ENCODE measurements at places on chromosomes 5 and 9.
A peak's percentile ranks its signal among the peaks of the same experiment; 100 is the strongest.

- no peak for DNase-seq
These were observed 56.5 kb downstream of the RXRA start for GRCh38 chr9:134382733-134383132.

GRCh38 chr5:121949885-121950284 is 11.9 kb upstream of the SRFBP1 start:
- peak; percentile 27 for DNase-seq

DNA sequence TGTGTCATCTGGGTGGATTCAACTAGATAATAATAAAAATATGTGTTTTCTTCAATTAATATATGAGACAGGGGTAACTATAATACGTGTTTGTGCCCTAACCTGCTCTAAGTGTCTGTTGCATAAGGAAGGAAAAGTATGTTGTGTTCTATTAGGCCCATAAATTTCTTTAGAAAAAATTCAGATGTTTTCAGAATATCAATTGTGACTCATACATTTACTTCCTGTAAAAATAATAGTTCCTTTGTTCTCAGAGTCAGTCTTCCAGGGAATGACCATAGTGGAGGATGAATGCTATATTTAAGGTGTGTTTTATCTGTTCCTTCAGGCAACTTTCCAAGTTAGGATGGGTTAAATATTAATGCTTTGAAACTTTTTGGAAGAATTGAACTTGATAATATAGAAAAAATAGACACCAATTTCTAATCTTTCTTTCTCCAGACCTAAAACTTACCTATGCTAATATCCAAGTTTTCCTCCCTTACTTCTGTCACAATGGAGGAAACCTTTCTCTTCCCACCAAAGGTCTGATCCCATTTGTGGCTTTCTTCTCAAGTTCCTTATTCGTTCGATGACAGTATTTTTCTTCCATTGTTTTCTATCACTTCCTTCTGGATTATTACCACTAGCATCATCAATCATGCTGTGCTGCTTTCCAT is 49.9 kb downstream of the ISL1 start:
- DNase-seq: no peak

DNA sequence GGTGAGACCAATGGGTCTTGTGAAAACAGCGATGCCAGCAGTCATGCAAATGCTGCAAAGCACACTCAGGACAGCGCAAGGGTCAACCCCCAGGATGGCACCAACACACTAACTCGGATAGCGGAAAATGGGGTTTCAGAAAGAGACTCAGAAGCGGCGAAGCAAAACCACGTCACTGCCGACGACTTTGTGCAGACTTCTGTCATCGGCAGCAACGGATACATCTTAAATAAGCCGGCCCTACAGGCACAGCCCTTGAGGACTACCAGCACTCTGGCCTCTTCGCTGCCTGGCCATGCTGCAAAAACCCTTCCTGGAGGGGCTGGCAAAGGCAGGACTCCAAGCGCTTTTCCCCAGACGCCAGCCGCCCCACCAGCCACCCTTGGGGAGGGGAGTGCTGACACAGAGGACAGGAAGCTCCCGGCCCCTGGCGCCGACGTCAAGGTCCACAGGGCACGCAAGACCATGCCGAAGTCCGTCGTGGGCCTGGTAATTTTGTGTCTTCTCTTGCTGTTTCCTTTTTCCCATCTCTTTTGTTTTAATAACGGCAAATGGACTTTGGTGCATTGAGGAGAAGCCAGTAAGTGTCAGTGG is 98.0 kb downstream of the EHMT1 start:
- DNase-seq: no peak

DNA sequence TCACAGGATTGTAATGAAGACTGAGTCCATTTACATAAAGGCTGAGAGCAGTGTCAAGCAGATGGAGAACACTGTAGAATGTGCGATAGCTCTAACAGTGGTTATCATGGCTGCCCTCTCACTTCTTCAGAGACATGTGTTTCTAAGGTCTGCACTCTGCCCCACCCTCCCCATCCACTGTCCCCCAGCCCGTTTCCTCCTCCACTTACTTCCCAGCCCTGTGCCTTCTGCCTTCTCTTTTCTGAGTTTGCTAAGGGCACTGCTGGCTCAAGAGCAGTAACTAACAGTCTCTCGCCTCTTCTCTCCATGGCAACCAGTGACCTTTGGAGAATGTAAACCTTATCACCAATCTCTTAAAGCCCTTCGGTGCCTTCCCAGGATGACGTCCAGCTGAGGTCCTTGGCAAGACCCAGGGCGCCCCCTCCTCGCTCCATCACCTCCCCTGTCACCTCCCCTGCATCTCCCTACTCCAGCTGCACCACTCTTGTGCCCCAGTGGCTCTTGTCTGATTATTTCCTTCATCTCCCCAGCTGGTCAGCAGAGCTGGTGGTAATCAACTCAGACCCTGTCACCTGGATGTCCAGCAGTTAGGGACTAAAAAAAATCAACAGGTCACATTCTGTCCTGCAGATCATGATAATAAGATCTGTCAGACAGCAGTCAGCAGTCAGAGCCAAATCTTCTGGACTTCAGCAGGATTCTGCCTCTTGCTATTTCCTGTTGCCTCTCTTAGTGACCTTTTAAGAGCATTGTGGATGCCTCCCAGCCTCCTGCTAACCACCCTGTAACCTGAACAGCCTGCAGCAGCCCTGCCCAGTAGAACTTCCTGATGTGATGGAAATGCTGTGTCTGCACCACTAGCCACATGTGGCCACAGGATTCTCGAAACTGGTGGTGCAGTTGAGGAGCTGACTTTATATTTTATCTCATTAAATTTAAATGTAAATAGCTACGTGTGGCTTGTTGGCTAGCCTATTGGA is 9.0 kb downstream of the FXN start:
- no peak for DNase-seq

DNA sequence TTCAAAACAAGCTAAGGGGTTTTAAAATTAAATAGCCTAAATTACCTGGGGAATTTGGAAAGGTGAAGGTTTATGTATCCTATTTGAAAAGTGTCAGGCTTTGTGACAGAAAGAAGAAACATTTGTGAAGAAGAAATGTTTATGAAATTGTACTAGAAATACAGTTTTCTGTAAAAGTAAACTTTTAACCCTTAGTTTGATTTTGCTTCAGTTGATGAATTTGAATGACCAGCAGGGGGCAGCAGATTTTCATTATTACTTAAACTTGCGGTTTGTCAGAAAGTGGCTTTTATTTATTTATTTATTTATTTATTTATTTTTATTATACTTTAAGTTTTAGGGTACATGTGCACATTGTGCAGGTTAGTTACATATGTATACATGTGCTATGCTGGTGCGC is 58.1 kb downstream of the NNT start:
- DNase-seq: peak; percentile 27

- DNase-seq: no peak
These were observed 44.0 kb downstream of the OTULIN start for GRCh38 chr5:14708551-14708950.

- no peak for DNase-seq
These were observed 48.3 kb upstream of the EGFL7 start for GRCh38 chr9:136614372-136614922.

DNA sequence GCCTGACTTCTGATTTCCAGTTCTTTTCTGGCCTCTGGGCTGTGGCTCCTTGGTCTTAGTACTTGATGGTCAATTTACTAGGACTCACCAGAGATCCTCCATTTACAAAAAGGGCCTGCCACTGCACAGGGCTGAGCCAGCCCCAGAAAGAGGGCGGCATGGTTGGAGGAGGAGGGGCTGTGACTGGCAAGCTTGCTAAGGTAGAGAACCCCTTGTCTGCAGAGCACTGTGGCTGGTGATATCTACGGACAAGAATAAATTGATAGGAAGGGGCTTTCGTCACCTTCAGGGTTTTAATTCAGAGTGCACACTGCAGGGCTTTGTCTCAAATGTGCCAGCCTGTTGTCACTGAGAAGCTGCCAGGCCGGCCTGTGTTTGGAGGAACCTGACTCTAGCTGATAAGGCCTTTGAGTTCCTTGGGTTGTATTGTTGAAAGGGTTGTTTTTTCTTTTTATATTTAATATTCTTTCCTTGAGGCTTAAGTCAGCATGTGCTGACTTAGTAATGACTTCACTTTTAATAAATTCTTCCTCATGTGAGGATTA is 15.1 kb downstream of the SLC22A5 start:
- no peak for DNase-seq

DNA sequence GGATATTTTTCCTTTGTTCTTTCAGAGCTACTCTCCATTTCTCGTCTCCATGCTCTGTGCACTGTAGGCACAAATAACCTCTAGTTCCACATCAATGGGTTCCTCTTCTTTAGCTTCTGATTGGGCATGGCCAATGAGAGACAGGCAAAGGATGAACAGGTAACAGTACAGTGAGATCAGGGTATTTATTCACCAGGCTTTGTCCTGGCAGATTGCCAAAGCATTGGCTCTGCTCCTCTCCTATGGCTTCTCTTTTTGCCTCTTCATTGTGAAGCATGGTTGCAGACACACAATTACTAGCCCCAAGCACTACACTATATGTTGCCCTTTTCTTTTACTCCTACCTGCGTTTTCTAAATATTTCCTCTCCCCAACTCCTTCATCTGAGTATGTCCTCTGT is 215.1 kb upstream of the ARRDC3 start:
- no peak for DNase-seq

GRCh38 chr5:91503321-91503720 is 120.2 kb upstream of the ARRDC3 start:
- no peak for DNase-seq

DNA sequence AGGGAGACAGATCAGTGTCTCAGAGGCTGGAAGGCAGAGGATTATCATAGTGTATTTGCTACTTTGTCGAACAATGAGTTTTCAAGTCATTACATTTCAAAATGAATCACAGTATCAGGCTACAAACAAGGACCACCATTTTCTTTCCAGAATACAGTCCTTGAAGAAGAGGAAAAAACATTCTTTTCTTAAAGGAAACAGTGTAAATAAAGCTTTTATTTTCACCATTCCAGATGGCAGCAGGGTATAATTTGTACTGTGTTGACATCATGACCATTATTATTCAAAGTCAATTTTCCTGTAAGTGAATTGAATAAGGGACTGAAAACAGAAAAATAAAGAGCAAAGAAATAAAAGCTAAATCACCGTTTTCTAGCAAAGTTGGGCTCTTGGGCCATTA is 737.3 kb upstream of the DMAC1 start:
- DNase-seq: no peak

- DNase-seq: no peak
These were observed 66.2 kb upstream of the ADCY2 start for GRCh38 chr5:7329712-7330111.

GRCh38 chr5:107478068-107478641 is 192.6 kb downstream of the EFNA5 start:
- no peak for DNase-seq

GRCh38 chr9:18893046-18893445 is 140.0 kb downstream of the SAXO1 start:
- no peak for DNase-seq

- DNase-seq: no peak
These were observed 50.7 kb upstream of the UBAC1 start for GRCh38 chr9:136011703-136012496.

GRCh38 chr9:79604149-79604548 is 32.4 kb downstream of the TLE4 start:
- DNase-seq: no peak

DNA sequence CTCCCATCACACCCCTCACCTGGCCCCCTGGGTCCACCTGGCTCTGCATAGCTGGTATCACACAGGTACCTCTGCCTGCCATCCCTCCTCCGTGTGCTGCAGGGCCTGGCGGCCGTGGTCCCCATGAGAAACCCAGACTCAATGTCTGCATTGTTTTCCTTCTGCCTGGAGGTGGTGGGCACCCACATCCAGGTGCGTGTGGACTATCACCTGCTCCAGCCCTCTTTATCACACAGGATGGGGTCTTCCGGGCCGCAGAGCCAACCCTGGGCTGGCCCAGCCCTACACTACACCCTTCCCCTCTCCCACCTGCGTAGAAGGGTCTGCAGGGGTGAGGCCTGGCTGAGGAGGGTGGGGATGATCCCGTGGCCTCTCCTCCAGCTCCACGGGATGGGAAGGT is 7.0 kb upstream of the FUT7 start:
- DNase-seq: no peak

DNA sequence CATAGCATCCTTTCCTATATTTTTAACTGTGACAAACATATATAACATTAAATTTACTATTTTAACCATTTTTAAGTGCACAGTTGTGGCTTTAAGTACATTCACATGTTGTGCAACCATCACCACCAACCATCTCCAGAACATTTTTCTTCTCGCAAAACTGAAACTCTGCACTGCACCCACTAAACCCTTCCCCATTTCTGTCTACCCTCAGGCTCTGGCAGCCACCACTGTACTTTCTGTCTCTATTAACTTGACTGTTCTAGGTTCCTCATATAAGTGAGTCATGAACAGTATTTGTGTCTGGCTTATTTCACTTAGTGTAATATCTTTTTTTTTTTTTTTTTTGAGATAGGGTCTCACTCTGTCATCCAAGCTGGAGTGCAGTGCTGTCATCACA is 25.5 kb downstream of the KCNMB1 start:
- no peak for DNase-seq

- no peak for DNase-seq
These were observed 47.6 kb downstream of the GGTA1 start for GRCh38 chr9:121452085-121452484.

DNA sequence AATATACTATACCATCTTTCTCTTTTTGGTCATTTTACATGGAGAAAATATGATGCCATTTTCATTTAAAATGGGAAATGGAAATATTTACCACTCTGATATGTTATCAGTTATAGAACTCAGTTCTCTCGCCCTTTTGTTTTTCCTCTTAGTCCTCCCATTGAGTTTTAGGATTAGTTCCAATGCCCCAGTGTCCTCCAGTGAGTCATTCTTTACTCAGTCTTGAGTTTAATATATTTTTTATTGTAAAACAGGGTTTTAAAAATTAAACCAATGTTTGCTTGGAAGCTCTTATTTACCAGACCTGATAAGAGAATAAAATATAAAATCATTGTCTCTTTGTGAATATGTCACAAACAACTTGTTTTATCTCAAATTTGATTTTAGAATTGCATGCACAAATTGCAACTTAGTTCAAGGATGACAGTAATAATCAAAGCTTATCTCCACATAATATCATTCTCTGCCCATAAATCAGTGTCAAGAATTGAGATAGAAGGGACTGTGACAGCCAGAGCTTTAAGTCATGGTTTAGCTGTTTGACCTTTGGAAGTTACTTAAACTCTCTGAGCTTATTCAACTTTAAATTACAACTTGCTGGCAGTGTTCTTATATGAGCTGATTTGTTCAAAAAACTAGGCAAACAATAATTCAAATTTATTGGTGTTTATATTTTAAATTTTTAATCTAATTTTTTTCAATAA is 166.4 kb downstream of the PAM start:
- DNase-seq: no peak

DNA sequence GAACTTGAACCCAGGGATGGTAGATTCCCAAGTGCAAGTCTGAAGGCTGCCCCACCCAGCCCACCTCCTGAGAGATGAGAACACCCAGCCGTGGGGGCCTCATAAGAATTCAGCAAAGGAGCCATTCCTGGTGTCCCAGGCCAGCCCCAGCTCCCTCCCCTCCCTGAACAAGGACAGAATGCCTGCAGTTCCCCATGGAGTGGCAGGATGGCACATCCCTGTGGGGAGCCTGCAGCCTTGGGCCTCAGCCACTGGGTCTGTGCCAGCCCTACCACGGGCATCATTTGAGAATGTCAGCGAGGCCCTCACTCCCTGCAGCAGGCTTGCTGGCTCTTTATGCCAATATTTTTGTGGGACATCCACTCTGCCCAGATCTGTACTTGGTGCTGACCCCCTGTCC is 36.2 kb upstream of the RAPGEF1 start:
- DNase-seq: no peak

GRCh38 chr9:99327667-99328066 is 105.6 kb downstream of the SEC61B start:
- DNase-seq: no peak

GRCh38 chr5:73619606-73620333 is 6.2 kb upstream of the ARHGEF28 start:
- DNase-seq: no peak

- no peak for DNase-seq
These were observed 31.3 kb downstream of the ADAMTS2 start for GRCh38 chr5:179313849-179314521.
